Dermis blood vessel endothelial cell (primary cell): ENCODE measurements at places on chromosomes 1 and 21.

GRCh38 chr1:7893529-7894180 is 40.8 kb upstream of the UTS2 start:
- no peak for DNase-seq

DNA sequence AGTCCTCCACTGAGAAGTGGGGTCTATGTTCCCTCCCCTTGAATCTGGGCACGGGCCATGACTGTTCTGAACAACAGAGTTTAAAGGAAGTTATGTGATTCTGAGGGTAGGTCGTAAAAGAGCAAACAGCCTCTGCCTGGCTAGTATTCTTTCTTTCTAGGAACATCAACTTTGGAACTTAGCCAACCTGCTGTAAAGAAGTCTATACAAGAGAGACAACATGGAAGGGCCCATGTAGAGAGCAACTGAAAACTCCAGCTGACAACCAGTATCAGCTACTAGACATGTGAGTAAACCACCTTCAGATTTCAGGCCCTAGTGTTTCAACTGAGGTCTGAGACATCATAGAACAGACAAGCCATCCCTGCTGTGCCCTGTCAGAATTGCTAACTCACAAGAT is 7.5 kb downstream of the SELENOF start:
- peak; percentile 51 for DNase-seq

DNA sequence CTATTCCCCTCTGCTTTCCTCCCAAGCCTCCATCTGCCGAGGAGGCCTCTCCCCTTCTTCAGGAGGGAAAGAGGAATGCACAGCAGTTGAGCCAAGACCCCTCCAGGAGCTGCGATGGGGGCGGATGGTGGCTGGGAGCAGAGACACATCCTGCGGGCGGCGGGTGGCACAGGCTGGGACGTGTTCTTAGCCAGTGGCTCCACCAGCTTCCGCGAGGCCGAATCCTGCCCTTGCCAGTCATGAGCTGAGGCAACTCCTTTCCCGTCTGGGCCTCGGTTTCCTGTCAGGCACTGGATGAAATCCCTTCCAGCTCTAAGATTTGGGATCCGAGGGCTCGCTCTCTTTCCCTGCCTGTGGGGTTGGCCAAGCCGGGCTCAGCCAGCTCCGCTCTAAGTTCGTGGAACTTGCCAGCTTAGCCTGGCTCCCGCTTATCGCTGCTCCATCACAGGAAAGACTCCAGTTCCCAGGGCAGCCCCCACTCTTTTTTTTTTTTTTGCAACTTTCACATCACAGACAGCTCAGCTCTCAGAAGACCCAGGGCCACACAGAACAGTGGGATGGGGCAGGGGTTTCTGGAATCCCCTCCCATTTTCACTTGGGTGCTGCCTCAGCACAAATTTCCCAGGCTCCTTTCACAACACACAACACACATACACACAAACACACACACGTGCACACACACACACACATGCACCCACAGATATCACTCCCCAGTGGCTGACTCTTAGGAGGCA is 506 bp downstream of the MYOM3 start:
- peak; percentile 28 for DNase-seq

DNA sequence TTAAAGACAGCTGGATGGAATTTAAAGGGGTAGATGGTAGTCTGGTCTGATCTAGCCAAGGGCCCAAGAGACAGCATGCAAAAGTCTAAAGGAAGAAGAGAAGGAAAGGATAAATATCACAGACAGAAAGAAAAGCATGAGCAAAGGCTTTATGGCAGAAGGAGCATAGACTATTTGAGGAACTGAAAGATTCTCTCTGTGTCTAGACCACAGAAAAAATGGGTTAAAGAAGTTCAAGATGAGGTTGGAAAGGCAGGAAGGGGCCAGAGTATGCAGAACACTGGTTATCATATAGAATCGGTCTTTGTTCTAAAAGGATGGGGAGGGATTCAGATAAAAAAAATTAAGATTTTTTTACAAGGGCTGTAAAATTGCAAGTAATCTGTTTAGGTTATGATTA is 136.8 kb upstream of the SGIP1 start:
- no peak for DNase-seq

DNA sequence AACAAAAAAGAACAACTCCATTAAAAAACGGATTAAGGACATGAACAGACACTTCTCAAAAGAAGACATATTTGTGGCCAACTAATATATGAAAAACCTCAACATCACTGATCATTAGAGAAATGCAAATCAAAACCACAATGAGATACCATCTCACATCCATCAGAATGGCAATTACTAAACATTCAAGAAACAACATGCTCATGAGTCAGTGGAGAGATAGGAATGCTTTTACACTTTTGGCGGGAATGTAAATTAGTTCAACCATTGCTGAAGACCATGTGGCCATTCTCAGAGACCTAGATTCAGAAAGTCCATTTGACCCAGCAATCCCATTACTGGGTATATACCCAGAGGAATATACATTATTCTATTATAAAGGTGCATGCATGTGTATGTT is 1442.6 kb upstream of the B3GALT2 start:
- DNase-seq: no peak

- DNase-seq: peak; percentile 79
Measured at GRCh38 chr1:35452106-35452774, 105.0 kb downstream of the KIAA0319L start.

- DNase-seq: no peak
Measured at GRCh38 chr1:174785510-174785909, 214.2 kb upstream of the CACYBP start.
